ENCODE measurements at places on chromosomes 5 and 9. TPM values are rescaled to one million over a fixed set of nuclear protein-coding genes. Genes with fewer than 3 reads are reported as not detected.

TXNDC8 gene
- total RNA-seq: not detected

DNA sequence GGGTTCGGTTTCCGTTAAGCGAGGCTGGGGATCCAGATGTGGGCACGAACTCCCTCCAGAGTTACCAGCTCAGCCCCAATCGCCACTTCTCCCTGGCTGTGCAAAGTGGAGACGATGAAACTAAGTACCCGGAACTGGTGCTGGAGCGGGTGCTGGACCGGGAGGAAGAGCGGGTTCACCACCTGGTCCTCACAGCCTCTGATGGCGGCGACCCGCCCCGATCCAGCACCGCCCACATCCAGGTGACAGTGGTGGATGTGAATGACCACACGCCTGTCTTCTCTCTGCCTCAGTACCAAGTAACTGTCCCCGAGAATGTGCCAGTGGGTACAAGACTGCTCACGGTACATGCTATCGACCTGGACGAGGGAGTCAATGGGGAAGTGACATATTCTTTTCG, 803 bp downstream of the PCDHGA7 start:
- no peaks in the 10 kb centered on the region for H3K4me1 ChIP-seq
- H3K4me3 ChIP-seq: peak overlapping the region; percentile 48
- no peaks in the 10 kb centered on the region for H3K36me3 ChIP-seq
- no peaks in the 10 kb centered on the region for H3K27me3 ChIP-seq
- no peak for DNase-seq

- no peak overlapping the region for H3K4me3 ChIP-seq
- H3K4me1 ChIP-seq: no peaks in the 10 kb centered on the region
- H3K36me3 ChIP-seq: no peaks in the 10 kb centered on the region
- no peak for DNase-seq
- no peak overlapping the region for H3K27ac ChIP-seq
Observed at GRCh38 chr5:119678351-119679028, 49.1 kb downstream of the FAM170A start.

DNA sequence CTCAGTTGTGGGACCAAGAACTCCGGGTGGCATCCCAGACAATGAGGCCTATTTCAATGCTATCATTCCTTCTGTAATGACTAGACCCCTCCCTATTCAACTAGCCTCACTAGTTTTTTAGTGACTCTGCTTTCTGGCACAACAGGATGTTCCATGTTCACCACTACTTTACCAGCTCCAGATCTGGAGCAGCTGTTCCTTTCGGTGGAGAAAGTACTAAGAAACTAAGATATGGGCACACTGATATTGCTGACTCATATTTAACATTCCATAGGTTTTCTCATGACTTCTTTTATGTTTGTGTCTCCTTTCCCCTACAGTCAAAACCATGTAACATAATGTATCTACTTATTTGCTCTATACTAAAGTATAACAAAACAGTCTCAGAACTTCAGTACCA, 24.1 kb downstream of the IL33 start:
- no peaks in the 10 kb centered on the region for H3K4me1 ChIP-seq
- H3K27me3 ChIP-seq: no peaks in the 10 kb centered on the region
- no peak overlapping the region for H3K4me3 ChIP-seq
- no peaks in the 10 kb centered on the region for H3K36me3 ChIP-seq
- H3K27ac ChIP-seq: no peak overlapping the region

Data from breast epithelium (tissue), 4 donors.